ENCODE measurements at places on chromosomes 2 and 18.
A peak's percentile ranks its signal among the peaks of the same experiment; 100 is the strongest.

DNA sequence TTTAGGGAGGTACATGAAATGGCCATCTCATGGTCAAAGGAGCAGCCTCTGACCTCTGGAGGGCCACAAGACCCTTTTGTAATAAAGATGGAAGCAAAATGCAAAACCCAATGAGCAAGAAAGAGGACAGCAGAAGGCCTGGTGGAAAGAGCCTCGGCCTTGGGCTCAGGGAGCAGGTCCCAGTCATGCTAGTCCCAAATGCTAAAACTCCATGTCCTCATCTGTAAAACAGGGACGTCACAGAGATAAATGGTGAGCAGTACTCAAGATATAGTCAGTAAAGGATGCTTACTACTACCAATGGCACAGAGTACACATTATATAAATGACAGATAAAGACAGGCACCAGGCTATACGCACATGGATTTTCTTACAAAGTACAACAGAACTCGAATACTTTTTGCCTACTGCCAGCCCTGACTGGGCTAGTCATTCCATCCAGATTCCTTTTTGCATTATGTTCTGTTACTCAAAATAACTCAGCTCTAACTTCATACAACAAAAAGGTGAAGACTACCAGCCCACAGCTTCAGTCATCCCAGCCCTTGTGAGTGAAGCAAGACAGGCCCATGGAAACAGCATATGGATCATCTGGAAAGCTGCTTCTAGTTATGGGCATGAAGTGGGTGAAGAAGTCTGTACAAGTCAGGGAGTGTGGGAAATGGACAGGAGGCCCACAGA lies 64.9 kb upstream of the TFCP2L1 start:
- DNase-seq: no peak

GRCh38 chr2:15560140-15560987 lies 770 bp downstream of the NBAS start:
- peak; percentile 39 for DNase-seq

DNA sequence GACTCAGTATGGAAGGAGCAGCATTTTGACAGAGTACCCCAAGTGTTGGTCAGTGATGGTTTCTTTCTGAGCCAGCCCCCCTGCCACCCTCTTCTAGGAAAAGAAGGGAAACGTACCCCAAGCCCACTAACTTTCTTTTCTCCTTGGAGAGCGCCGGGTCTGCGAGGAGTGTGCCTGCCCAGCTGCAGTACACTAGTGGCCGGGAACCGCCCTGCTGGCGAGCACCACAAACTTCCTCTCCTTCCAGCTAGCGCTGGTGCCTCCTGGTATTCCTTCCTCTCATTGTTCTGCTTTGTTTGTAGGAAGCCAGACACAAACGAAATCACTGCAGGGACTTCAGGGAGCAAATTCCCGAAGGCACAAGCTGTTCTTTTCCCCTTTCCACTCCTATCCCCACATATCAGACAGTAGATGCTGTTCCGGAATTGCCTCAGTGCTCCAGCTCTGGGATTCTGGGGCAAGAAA lies 1.8 kb downstream of the CCDC85A start:
- peak; percentile 45 for DNase-seq

- no peak for DNase-seq
Observed at GRCh38 chr2:240919161-240919781, 13.1 kb downstream of the CROCC2 start.

- DNase-seq: no peak
Observed at GRCh38 chr2:128291161-128291843, 27.4 kb downstream of the HS6ST1 start.

GRCh38 chr18:60894254-60894945 lies 438.8 kb upstream of the CDH20 start:
- DNase-seq: no peak

DNA sequence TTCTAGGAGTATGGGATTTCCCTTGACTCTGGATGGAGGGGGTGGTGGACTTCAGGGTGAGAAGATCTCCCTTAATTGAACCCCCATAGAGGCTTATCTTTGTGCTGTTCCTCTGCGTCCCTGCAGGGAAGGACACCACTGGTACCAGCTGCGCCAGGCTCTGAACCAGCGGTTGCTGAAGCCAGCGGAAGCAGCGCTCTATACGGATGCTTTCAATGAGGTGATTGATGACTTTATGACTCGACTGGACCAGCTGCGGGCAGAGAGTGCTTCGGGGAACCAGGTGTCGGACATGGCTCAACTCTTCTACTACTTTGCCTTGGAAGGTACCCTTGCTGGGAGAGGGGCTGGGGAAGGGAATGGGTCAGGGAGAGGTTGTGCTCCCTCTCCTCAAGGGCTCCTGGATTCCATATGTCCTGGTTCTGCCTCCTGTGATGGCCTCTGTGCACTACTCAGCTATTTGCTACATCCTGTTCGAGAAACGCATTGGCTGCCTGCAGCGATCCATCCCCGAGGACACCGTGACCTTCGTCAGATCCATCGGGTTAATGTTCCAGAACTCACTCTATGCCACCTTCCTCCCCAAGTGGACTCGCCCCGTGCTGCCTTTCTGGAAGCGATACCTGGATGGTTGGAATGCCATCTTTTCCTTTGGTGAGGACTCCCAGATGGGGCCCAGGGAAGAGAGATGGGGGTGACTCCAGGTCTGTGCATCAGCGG lies 19.3 kb downstream of the PRKAG3 start:
- no peak for DNase-seq

GRCh38 chr2:173204316-173204715 lies 128.7 kb downstream of the MAP3K20 start:
- no peak for DNase-seq

DNA sequence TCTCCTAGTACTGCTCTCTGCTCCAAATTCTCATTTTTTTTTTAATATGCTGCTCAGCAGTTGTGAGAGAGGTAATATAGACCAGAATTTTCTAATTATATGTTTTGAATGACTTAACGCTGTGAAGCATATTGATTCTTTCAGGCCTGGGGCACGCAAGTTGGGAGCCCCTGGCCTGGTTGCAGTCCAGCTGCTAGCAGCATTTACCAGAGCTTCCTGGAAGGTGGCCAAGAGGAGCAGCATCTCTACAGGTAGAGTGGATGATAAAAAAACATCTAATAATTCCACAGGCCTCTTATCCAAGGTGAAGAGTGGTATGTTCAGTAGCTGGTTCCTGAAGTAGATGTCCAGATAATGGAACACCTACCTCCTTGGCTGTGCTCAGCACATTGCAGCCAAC lies 7.3 kb upstream of the UGP2 start:
- peak; percentile 93 for DNase-seq

- peak; percentile 45 for DNase-seq
Observed at GRCh38 chr18:62778976-62779869, 63.9 kb downstream of the PHLPP1 start.

DNA sequence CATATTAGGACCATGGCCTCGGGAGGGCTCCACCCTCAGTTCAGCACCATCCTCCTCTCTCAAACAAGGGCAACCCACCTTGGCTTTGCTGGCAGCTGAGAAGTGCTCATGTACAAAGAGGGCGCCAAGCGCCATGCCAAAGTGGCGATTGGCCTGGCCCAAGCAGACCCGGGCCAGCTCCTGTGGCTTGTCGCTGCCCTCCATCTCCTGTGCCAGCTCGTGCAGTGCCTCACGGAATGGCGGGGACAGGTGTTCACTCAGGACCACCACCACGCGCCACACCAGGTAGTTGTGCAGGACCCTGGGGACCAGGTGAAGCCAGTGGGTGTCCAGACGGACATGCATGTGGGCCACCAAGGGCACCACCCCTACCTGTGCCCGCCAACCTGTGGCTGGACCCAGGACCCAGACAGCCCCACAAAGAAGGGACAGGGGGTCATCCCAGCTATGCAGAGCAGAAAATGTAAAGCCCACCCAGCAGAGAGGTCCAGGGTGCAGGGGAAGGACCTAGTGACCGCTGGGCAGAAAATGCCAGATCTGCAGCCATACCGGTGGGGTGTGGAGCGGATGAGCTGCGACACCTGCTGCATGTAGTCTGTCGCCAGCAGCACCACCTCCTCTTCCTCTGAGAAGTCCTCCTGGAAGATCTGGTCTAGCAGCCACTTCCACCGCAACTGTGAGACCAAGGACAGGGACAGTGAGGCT lies 3.6 kb downstream of the ECEL1 start:
- no peak for DNase-seq

GRCh38 chr2:145108959-145109710 lies 589.2 kb upstream of the ZEB2 start:
- DNase-seq: no peak

DNA sequence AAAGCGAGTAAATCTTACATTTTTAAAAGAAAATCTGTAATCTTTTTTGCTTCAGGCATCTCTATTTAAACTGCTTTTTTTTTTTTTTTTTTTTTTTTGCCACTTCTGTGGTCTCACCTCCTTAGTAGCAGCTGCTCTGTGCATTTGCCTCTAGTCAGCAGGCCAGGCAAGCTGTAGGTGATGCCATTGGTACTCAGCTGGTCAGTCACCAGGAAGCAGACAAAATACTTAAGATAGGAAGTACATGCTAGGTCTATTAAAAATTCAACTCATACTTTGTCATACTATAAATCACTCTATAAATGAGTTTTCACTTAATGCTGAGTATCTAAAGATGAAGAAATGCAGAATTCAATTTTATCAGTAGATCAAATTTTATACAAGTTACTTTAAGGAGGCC lies 83.7 kb downstream of the KYNU start:
- no peak for DNase-seq

DNA sequence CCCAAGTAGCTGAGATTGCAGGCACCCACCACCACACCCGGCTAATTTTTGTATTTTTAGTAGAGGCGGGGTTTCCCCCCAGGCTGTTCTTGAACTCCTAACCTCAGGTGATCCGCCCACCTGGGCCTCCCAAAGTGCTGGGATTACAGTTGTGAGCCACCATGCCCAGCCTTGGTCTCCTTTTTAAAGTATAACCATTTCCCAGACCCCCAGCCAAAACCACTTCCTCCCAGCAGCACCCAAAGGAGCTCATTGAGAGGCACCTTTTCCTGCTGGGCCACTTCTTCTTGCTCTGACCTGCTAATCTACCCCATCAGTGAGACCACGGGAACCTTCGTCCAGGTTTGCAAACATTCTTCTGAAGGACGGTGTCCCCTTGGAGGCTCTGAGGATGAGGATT lies 69.9 kb downstream of the INPP5D start:
- DNase-seq: no peak

DNA sequence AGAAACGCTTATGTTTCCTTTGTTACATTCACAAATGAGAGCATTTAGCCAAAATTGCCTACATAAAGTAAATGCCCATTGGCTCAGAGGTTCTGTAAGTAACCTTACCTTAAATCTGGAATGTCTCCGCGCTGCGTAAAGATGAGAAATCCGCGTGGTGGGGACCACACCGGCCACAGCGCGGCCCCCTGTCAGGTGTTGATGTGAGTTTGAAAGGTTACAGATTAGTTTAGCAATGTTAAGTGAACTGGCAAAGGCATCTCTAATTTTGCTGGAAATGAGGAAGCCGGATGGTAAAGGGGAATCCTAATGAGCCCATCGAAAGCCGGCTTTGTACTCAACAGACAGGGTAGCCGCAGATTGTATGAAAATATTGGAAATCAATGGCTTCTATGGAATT lies 11.8 kb downstream of the SALL3 start:
- no peak for DNase-seq

GRCh38 chr2:234976479-234977227 lies 24.8 kb downstream of the SH3BP4 start:
- no peak for DNase-seq

GRCh38 chr18:44859263-44859662 lies 178.6 kb downstream of the SETBP1 start:
- DNase-seq: no peak

GRCh38 chr2:63424329-63425078 lies 163.8 kb downstream of the WDPCP start:
- DNase-seq: no peak

- peak; percentile 71 for DNase-seq
Observed at GRCh38 chr2:25165992-25166875, 2.1 kb downstream of the POMC start.

DNA sequence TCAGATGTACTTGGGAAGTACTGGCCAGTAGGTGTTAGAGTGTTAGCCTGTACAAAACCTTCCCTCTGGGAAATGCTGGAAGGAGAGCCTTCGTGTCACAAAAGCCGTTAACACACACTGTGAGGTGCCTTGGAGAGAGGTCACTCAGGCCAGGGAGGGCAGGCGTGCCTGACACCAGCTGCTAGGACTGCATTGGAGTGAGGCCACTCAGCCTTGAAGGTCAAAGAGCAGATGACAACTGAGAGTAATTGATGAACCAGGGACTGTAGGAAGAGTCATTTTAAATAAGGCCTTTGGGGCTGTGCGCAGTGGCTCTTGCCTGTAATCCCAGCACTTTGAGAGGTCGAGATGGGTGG lies 45.4 kb downstream of the ASAP2 start:
- DNase-seq: no peak

DNA sequence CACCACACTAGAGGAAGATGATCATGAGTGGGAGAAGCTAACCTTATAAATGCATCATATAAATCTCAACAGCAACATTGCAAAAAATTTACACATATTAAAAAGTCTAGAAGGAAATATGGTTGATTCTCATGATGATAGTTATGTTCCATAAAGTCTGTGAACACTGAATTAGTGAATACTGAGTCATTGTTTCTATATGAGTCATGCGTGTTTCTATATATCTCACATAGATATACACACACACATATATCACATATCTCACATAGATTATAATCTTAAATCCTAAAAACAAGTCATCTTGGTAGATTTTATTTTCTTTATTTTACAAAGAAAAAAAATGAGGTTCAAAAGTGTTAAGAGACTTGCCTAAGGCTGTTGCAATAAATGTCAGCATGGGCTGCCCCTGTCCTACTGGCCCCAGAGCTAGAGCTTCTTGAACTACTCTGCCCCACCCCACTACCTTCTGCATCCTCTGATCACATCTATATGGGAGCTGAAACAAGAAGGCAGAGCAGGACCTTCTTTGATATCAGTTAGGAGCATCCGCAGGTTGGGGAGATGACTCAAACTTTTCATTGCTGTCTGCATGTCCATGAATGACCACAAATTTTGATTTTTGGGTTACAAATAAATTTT lies 81.8 kb upstream of the ADAM23 start:
- DNase-seq: no peak

- no peak for DNase-seq
Observed at GRCh38 chr2:171963198-171963597, 36.6 kb upstream of the METAP1D start.

GRCh38 chr2:27323596-27324285 lies 844 bp upstream of the MPV17 start:
- DNase-seq: no peak

Data from NCI-H510A treated with DMSO at 0.1 percent for 48 hours (cell line).